Fibroblast of skin of right quadriceps (primary cell): ENCODE measurements at places on chromosomes 7 and 10.
A peak's percentile ranks its signal among the peaks of the same experiment; 100 is the strongest.

DNA sequence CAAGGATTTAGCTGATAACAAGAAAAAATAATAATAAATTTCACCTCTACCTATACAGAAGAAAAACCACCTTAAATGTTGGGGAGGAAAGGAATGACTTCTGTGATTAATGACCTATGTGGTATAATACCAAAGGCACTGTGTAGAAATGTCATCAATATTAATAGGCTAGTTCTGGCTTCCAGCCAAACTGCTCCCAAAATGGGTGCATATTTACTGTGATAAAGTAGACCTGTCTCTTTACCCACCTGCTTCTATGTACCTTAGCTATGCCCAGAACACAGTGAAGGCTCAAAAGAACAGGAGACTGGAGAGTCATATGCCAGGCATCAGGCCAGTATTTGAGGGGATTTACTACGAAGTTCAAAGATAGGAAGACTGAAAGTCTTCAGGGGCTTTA is 76.0 kb downstream of the ATE1 start:
- no peak for DNase-seq

DNA sequence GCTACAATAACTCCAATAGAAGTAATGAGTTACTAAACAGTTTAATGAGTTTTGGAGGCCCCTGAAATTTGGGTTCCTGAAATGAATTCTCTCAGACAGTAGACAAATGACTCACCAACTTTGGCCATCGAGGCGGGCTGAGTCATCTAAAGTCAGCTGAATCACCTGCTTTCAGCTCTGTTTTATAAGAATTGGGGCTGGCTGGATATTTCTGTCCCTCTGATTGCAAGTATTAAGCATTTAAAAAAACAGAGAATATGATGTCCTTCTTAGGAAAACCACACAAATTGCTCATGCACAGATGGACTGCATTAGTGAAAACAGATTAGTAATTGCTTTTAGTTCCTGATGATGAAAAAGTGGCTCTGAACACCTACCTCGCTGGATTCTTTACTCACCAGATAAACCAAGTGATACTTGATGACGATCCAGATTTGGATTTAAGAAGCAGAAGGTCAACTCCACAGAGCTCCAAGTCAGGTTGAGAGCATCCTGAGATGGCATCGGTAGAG is 59.1 kb downstream of the ZNF365 start:
- DNase-seq, result peak; percentile 97

DNA sequence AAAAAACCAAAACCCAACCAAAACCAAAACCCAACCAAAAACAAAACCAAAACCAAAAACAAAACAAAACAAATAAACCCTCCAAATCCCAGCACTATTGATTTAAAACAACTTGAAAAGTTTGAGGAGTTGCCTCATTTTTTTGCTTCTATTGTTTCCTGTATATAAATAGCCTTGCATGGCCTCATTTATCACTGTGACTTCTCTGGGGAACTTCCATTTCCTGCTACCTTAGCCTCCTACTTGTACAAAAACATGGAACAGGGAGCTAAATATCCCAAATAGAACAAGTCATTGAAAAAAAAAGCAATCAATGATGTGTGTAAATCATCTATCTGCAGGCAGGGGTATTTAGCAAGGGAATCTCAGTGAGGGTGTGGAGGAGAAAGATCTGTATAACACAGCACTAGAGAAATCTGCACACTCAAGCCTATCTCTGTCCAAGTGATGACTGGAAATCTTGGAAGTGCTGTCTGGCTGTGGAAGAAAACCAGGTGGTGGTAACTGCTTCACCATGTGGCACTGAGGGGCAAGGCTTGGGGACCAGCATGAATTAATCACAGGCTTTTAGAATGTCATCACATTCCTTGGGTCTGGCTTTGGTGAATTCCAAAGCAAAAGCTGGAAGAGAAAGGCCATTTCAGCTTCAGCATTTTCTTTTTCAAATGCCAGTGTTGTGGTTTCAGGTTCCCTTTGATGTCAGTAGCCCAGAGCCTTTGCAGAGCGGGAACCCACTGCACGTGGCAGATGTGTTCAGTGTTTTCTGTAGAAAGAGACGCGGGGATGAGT is 349.5 kb upstream of the ZNF32 start:
- DNase-seq, result peak; percentile 86

GRCh38 chr7:158273138-158273651 is 314.4 kb downstream of the PTPRN2 start:
- DNase-seq, result no peak

DNA sequence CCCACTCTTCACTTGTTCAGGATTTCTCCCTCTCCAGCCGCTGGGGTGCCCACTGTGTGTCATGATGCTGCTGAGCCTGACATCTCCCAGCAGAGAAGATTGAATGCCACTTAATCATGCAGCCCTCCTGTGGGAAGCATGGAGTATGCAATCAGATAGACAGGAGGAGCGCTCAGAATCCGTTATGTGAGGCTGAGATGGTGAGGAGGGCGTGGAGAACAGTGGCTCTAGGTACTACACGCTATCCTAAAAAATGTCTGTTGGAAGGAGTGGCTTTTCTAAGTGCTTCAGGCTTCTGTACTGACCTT is 334.3 kb downstream of the LRMDA start:
- no peak for DNase-seq

- no peak for DNase-seq
Observed at GRCh38 chr10:96507044-96507443, 6.7 kb downstream of the TLL2 start.

DNA sequence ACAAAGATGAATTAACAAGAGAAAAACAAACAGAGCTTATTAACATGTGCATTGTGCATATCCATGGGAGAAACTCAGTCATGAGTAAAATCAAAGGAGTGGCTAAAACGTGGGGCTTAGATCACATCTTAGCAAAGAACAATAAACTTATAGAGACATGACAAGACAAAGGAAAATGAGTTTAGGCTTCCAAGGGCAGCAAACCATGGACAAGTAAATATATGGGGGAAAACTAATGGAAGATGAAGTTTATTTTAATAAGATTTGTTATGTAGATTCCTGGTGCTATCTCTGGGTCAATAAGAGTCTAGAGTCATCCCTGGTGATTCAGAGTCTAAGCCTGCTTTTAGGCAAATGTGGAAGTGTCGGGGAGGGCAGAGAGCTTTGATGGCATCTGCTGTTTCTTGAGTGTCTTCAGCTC is 87.2 kb upstream of the PLPP4 start:
- no peak for DNase-seq

DNA sequence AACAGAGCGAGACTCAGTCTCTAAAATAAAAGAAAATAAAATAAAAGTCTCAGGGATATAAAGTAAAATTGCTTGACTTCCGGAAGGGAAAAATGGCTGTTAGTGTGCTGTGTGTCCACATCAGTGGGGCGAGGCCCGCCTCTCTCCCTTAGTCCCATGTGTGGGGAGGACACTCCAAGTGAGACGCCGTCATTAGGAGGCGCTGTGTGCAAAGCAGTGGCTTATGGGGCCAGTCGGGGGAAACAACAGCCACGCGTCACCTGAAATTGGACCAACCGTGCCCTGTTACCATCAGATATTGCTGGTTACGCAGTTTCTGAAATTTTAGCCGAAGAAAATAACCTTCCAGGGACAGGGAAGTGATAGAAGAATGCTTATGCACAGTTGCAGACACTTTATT is 15.8 kb downstream of the SFXN4 start:
- no peak for DNase-seq

- no peak for DNase-seq
Observed at GRCh38 chr10:16653224-16653623, 131.5 kb upstream of the C1QL3 start.

- peak; percentile 58 for DNase-seq
Observed at GRCh38 chr7:99375070-99375807, 709 bp downstream of the ARPC1B start.

GRCh38 chr7:132817949-132818348 is 241.7 kb upstream of the PLXNA4 start:
- DNase-seq, result peak; percentile 60

- DNase-seq, result no peak
Observed at GRCh38 chr7:41747961-41748360, 45.1 kb upstream of the INHBA start.

- no peak for DNase-seq
Observed at GRCh38 chr7:42981601-42982000, 49.4 kb downstream of the MRPL32 start.

- DNase-seq, result peak; percentile 53
Observed at GRCh38 chr10:112732277-112732921, 217.6 kb upstream of the TCF7L2 start.

DNA sequence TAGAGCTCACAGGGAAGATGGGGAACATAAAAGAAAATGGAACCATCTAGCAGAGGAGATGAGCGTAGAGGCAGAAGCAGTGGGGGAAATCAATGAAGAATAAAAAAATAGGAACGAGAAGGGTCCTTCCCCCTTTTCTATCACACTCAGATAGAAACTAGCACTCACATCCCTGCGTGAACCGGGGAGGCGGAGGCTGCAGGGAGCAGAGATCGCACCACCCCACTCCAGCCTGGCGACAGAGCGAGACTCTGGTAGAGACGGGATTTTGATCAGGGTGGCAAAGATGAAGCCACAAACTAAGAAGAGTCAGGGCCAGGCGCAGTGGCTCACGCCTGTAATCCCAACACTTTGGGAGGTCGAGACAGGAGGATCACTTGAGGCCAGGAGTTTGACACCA is 64.7 kb upstream of the ECHDC3 start:
- no peak for DNase-seq

DNA sequence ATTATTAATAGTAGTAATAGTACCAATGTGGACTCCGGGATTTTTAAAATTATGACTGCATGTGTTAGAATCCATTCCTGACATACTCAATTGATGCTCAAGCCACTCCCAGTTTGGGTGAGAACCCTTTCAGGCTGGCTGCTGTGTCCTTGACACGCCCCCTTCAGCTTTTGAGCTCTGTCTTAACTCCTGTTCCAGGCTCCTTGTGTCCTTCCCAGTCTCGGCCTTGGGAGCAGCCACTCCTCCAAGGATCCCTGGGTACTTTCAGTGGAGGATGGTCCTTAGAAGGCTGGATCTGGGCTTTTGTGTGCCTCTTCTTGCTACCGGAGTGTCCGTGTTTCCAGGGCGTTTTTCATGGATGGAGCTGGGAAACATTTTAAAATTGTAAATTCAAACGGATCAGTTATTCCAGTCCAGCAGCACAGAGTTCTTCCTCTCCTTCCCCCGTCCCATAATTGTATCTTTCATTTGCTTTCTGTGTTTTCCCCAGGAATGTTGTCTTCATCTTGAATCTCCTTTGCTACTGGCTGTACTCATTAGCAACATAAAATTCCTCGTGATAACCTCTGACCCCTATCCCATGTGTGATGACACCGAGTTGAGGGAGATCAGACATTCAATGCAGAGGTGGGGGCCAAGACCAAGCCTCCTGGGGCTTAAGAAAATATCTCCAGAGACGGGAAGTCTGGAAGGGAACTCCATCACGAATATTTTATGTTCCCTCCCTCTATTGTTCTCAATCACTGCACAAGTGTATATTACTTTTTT is 40.0 kb upstream of the PFKFB3 start:
- DNase-seq, result no peak

DNA sequence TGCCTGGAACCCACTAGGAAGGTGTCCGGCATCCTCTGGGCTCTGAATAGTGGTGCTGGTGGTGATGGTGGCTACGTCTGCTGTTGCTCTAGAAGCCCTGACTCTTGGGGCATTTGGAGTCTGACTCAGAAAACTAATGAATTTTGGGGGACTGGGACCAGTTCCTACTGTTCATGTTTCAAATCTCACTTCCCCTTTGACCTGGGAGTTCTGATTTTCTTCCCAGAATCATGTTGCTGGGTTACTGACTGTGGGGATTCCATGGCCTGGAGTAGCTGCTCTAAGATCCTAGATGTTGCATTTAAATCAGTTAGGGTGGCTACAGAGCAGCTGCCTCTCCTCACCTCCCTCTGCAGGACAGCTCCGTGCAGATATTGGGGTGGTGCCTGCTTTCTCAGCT is 3.2 kb downstream of the TSPAN33 start:
- no peak for DNase-seq

DNA sequence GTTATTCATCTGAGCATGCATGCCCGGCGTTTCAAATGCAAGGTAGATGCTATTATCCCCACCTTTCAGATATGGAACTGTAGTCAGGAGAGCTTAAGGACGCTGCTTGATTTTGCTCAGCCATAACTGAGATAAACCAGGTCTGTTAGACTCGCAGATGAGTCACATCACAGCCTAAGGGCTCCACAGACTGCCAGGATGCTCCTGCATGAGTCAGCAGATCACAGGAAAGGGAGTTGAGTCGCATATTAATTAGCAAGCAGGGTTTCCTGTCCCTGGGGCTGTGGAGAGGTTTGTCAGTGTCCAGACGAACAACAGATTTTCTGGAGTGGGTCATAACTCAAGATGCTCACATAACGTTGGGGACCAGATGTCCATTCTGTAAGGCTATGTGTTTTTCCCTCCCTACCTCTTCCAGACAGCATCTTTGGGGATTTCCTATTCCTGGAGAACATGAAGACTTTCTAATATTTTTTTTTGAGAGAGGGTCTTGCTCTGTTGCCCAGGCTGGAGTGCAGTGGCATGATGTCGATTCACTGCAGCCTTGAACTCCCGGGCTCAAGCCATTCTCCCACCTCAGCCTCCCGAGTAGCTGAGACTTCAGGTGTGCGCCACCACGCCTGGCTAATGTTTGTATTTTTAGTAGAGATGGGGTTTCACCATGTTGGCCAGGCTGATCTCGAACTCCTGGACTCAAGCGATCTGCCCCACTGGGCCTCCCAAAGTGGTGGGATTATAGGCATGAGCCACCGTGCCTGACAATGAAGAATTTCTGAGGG is 36.7 kb downstream of the PFKFB3 start:
- peak; percentile 99 for DNase-seq
